ENCODE measurements at places on chromosomes 12 and 14. TPM values are rescaled to one million over a fixed set of nuclear protein-coding genes. Genes with fewer than 3 reads are reported as not detected.

MAP3K9 gene
- 2.3 TPM for total RNA-seq

OR6J1 gene
- 0.05 TPM for total RNA-seq

SINHCAF gene
- 56.8 TPM for total RNA-seq

CAPS2 gene
- total RNA-seq = 27.9 TPM

TPH2 gene
- not detected for total RNA-seq

AVPR1A gene
- total RNA-seq = 1.3 TPM

KCNA1 gene
- not detected for total RNA-seq

DNA sequence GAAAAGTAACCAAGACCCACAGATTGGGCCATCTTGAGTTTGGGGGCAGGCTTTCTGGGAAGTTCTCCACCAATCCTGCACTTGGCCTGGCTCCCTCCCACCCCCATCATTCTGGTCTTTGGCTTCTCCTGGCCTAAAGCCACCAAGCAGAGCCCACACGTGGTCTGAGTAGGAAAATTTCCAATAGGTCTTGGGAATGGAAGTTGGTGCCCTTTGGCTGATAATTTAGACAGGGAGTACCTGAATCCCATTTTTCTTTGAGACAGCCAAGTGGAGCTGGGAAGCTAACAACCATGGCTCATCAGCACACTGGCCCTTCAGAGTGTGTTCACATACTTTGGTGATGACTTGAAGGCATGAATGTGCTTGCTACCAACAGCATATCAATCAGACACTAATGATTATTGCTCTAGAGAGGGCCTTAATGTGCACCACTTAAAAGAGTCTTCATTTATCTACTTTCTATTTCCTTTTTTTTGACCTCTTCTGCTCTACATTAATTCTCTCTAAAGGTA, 156.0 kb downstream of the EGLN3 start:
- no peak for DNase-seq

- no peak for DNase-seq
These were observed 29.5 kb upstream of the CNOT2 start for GRCh38 chr12:70213707-70214106.

GRCh38 chr12:98387444-98387843, 127.9 kb upstream of the TMPO start:
- DNase-seq = no peak

GRCh38 chr12:88958946-88959345, 378.7 kb upstream of the KITLG start:
- DNase-seq = no peak

- no peak for DNase-seq
These were observed 12.3 kb downstream of the METTL3 start for GRCh38 chr14:21498540-21499526.

DNA sequence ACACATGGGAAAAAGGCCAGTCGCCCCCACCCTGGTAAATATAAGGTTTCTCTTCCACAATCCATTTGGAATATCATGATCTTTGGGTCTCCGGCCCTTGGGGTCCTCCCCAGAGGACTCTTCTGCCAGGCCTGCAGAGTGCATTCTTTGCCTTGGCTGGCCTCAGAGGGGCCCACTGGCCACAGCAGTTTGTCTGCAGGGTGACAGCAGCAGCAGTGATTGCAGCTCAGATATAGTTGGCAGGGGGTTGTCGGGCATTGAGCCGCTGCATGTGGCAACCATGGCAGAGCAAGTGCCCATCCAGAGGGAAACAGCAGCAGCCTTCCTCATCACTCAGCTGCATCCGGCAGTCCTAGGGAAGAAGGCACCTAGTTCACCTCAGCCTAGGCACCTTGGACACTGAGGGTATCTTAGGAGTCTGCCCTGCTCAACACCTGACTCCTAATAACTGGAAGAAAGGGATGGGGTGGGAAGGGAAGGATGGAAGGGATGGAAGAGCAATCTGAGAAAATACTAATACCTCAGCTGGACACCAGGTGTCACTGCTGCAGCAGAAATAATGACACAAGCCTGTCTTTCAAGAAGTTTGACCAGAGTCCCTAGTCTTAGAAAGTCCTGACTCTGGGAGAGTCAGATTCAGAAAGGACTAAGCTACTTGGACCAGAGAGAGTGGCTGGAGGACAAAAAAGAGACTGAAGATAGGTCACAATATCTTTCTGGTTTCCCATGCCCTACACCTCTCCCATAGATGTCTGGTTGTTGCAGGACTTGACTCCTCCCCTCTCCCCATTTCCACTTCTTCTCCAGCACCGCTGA, 8.9 kb downstream of the AJUBA start:
- DNase-seq = no peak

DNA sequence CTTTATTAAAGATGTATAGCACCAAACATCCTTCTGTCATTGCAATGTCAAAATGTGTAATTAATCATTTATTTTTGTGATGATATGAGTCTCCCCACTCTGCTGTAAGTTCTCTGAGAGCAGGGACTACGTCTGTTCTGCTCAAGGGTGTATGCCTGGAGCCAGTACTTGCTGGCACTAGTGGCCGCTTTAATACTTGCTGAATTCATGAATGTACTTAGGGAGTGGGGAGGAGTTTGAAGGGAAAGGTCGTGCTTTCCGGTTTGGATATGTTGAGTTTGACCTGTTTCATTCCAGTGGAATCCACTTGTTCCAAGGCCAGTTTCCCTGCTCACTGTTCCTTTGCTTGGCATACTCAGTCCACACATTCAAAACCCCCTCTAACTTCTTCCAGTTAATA, 1.9 kb upstream of the DCAF5 start:
- no peak for DNase-seq

DNA sequence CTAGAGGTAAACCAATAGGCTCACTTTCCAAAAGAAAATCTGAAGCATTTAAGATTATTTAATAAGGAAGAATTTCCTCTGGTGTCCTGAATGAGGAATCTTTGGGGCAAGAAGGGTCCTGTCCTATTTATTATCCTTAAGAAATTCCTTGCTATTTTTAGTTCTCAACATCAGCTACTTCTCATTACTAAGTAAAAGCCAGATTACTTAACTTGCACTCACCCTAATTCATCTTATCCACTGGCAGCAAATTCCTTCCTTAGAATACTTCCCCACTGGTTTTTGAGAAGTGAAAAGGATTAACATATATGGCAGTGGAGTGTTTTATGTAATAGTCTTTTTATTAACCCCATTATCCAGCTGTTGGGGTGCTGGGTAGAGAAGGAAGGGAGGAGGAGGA, 767.7 kb downstream of the DIO2 start:
- DNase-seq = no peak

- no peak for DNase-seq
These were observed 76.8 kb downstream of the TSPAN9 start for GRCh38 chr12:3154006-3154405.

DNA sequence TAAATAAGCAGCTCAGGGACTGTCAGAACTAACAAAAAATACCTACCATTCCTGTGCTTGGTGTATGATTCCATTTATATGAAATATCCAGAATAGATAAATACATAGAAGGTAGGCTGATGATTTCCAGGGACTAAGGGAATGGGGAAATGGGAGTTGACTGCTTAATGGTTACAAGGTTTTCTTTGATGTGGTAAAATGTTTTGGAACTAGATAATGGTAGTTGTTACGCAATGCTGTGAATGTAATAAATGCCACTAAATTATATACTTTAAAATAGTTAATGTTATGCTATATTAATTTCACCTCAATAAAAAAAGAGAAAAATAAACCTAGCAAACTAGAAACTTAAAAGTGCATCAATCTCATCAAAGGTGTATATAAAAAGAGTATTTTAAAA, 41.1 kb downstream of the CEP83 start:
- DNase-seq = no peak

- DNase-seq = no peak
These were observed 51.3 kb upstream of the PPP2R5C start for GRCh38 chr14:101709962-101710931.

- no peak for DNase-seq
These were observed 71.6 kb upstream of the CMKLR1 start for GRCh38 chr12:108410689-108411088.
